ENCODE measurements at places on chromosomes 1 and 21. TPM values are rescaled to one million over a fixed set of nuclear protein-coding genes. Genes with fewer than 3 reads are reported as not detected.

DNA sequence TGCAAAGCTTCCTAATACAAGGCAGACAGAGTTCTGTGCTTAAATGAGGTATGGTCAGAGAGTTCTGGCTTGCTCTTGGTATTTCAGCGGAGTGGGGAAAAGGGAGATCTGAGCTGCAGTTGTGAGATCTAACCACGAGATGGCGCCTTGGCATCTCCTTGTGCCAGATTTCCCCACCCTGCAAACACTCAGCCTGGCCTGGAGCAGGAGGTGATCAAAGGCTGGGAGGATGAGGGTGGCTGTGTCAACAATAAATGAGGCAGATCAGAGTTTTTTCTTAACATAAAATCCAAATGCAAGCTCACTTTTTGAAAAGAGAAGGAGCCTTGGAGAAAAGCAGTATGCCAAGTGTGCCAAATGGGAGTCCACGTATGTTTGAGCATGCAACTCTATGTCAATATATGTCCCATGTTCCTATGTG, 4.1 kb upstream of the TFAP2E start:
- no peak overlapping the region for H3K27ac ChIP-seq
- H3K36me3 ChIP-seq: no peaks in the 10 kb centered on the region
- no peak overlapping the region for H3K4me3 ChIP-seq
- peaks cover 21% of the 10 kb centered on the region for H3K27me3 ChIP-seq
- DNase-seq: peak; percentile 69

- H3K27ac ChIP-seq: no peak overlapping the region
- H3K27me3 ChIP-seq: peaks cover 19% of the 10 kb centered on the region
- no peaks in the 10 kb centered on the region for H3K4me1 ChIP-seq
- H3K36me3 ChIP-seq: no peaks in the 10 kb centered on the region
- no peak overlapping the region for H3K4me3 ChIP-seq
- DNase-seq: no peak
Observed at GRCh38 chr1:3077081-3077480, 8.1 kb downstream of the PRDM16 start.

- no peak overlapping the region for H3K27ac ChIP-seq
- DNase-seq: no peak
- H3K36me3 ChIP-seq: no peaks in the 10 kb centered on the region
- H3K27me3 ChIP-seq: no peaks in the 10 kb centered on the region
- H3K4me3 ChIP-seq: no peak overlapping the region
Observed at GRCh38 chr21:46465651-46466050, 7.0 kb downstream of the DIP2A start.

DNA sequence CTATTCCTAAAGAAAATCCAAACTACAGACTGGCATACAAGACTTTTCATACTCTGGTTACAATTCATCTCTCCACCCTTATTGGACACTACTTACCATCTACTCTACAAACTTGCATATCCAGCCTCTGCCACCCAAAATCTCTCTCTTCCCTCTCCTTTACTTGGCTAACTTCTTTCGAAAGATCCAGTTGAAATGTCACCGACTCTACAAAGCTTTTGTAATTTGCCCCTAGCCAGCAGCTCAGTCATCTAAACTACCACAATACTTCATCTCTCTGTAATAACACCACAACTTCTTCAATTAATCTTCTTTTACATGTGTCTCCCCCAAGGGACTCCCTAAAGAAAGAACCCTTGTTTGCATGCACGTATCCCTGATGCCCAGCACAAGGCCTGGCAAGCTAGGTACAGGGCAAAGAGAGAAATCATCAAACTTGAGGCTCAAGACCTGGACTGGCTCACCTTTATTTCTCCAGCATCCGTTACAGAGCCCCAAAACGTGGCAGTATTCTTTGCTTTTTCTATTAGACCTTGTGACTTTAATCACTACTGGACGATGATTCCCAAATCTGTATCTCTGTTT, 2.7 kb downstream of the ZBTB21 start:
- no peak overlapping the region for H3K27ac ChIP-seq

DNA sequence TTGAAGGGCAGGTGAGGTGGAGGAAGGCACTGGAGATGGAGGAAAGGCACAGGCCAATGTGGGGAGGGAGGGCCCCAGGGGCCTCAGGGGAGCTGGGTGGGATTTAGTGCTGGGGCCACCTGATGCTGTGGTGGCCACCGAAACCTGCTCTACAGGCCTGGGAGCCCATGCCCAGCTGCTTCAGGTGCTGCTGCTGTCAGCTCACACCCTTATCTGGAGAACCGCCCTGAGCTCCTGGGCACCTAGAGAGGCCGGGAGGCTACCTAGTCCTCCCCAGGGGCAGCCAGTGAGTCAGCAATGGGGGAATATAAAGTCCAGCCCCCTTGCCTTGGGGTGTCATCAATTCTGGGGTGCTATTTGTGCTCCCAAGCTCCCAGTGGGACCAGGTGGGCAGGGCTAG, 12.2 kb downstream of the FAM131C start:
- H3K4me3 ChIP-seq: no peak overlapping the region
- no peak overlapping the region for H3K27ac ChIP-seq
- no peak for DNase-seq
- H3K4me1 ChIP-seq: no peaks in the 10 kb centered on the region
- no peaks in the 10 kb centered on the region for H3K36me3 ChIP-seq

- H3K4me3 ChIP-seq: peak overlapping the region; percentile 90
- H3K36me3 ChIP-seq: no peaks in the 10 kb centered on the region
- no peaks in the 10 kb centered on the region for H3K27me3 ChIP-seq
- DNase-seq: no peak
Observed at GRCh38 chr1:3858231-3858981, 1.1 kb downstream of the DFFB start.

GRCh38 chr21:43728154-43728466, 9.2 kb downstream of the PDXK start:
- peak overlapping the region; percentile 28 for H3K4me3 ChIP-seq
- H3K4me1 ChIP-seq: peaks cover 28% of the 10 kb centered on the region

Gene FAM78B
- total RNA-seq: 0.69 TPM

- H3K36me3 ChIP-seq: no peaks in the 10 kb centered on the region
- H3K27me3 ChIP-seq: no peaks in the 10 kb centered on the region
- peaks cover 5% of the 10 kb centered on the region for H3K4me1 ChIP-seq
- DNase-seq: no peak
- no peak overlapping the region for H3K27ac ChIP-seq
Observed at GRCh38 chr1:92877792-92878191, 46.0 kb downstream of the RPL5 start.

DNA sequence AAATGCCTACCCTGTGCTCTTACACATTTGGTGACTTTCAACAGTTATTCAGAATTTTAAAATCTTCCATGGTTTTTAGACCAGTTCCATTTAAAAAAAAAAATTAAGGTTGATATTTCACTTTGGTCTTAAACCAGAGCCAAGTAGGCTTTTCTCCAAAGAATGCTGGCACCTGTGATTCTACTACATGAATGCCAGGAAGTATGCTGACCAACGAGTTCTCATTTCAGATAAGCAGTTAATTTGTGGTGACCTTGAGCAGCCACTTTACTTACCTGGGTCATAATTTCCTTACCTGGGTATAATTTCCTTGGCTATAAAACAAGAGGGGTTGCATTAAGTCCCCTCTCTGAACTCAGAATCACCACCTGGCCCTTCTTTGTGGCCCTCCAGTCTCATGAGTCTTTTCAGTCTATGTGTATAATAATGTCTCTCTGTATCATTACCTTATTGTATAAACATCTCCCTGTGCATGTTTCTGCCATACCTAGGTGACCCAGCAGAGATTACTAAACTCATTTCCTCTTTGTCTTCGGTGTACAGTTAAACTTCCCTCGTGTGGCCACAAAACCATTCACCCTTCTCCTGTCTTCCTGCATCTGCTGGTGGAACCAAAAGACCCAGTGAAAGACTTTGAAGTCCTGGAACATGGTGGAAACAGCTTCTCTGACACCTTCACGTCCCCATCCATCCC, 139.1 kb upstream of the DPT start:
- H3K4me3 ChIP-seq: no peak overlapping the region
- H3K4me1 ChIP-seq: no peaks in the 10 kb centered on the region
- DNase-seq: no peak
- H3K27ac ChIP-seq: no peak overlapping the region
- H3K27me3 ChIP-seq: no peaks in the 10 kb centered on the region

GRCh38 chr1:239368436-239369109, 17.8 kb upstream of the CHRM3 start:
- peak overlapping the region; percentile 51 for H3K27ac ChIP-seq
- H3K4me1 ChIP-seq: no peaks in the 10 kb centered on the region

DNA sequence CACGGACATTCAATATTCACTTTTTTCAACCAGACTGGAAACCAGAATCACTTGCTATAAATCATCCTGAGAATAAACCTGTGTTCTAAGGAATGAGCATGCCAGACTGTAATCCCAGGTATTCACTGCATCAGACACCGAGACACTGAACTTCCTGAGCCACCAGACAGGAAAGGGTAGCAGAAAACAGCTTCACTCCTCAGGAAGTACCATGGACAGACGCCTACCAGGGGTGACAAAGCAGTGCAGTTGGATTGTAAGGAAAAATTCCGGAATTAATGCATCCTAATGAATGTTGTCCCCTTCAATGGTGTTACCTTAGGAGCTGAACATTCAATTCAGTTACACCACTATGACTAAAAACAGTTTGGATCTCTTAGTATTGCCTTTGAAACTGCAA, 156.1 kb downstream of the PIGK start:
- H3K4me1 ChIP-seq: no peaks in the 10 kb centered on the region
- DNase-seq: no peak
- H3K27me3 ChIP-seq: no peaks in the 10 kb centered on the region

Gene SPRR2F
- total RNA-seq: not detected

GRCh38 chr21:43335119-43335518, 91.8 kb downstream of the SIK1 start:
- H3K36me3 ChIP-seq: no peaks in the 10 kb centered on the region
- no peak overlapping the region for H3K4me3 ChIP-seq
- no peaks in the 10 kb centered on the region for H3K27me3 ChIP-seq
- no peak for DNase-seq
- no peaks in the 10 kb centered on the region for H3K4me1 ChIP-seq

- DNase-seq: peak; percentile 58
- H3K27ac ChIP-seq: peak overlapping the region; percentile 39
- H3K27me3 ChIP-seq: no peaks in the 10 kb centered on the region
- no peak overlapping the region for H3K4me3 ChIP-seq
- H3K4me1 ChIP-seq: no peaks in the 10 kb centered on the region
- no peaks in the 10 kb centered on the region for H3K36me3 ChIP-seq
Observed at GRCh38 chr1:159077120-159077961, 775 bp upstream of the AIM2 start.

GRCh38 chr21:45591619-45592207, 49.5 kb upstream of the SLC19A1 start:
- H3K36me3 ChIP-seq: no peaks in the 10 kb centered on the region
- no peak overlapping the region for H3K27ac ChIP-seq
- H3K4me3 ChIP-seq: no peak overlapping the region
- no peaks in the 10 kb centered on the region for H3K27me3 ChIP-seq
- H3K4me1 ChIP-seq: no peaks in the 10 kb centered on the region

GRCh38 chr1:201475130-201475529, 6.1 kb upstream of the PHLDA3 start:
- peaks cover 3% of the 10 kb centered on the region for H3K4me1 ChIP-seq
- H3K27ac ChIP-seq: no peak overlapping the region
- DNase-seq: no peak
- H3K27me3 ChIP-seq: no peaks in the 10 kb centered on the region
- H3K4me3 ChIP-seq: no peak overlapping the region
- no peaks in the 10 kb centered on the region for H3K36me3 ChIP-seq

Gene CAMK2N1
- total RNA-seq: 133 TPM

Gene PRDM16
- total RNA-seq: 6.1 TPM

DNA sequence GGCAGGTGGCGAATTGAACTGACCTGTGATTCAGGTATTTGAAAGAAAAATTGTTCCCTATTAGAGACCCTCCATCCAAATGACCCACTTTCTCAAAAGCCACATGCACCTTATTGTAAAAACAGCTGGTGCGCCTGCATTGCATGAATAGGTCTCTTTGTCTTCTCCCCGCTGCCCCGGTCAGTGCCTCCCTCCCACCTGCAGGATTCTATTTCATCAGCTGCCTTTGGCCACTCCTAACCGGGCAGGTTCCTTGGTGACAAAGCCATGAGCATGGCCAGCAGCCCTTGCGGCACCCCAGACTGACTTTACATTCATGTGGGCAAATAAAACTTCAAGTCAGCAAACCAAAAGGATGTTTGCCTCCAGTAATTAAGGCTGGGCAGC, 6.4 kb downstream of the TMPRSS3 start:
- no peak overlapping the region for H3K4me3 ChIP-seq
- no peaks in the 10 kb centered on the region for H3K36me3 ChIP-seq
- peak overlapping the region; percentile 29 for H3K27ac ChIP-seq
- peak; percentile 66 for DNase-seq
- H3K27me3 ChIP-seq: no peaks in the 10 kb centered on the region

DNA sequence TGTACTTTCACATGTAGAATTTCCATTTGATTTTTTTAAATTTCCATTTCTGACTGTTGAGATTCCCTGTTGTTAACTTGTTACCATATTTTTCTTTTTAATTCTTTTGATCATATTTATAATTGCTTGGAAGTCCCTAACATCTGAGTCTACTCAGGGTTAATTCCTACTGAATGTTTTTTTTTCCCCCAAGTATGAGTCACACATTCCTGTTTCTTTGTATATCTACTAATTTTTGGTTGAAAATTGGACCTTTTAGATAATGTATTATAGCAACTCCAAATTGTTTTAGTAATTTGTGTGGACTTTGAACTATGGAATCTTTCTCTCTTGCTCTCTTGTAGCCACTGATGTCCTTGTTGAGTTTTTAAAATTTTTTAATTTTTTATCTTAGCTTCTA, 54.6 kb downstream of the STXBP3 start:
- no peaks in the 10 kb centered on the region for H3K27me3 ChIP-seq
- H3K4me3 ChIP-seq: no peak overlapping the region
- no peaks in the 10 kb centered on the region for H3K4me1 ChIP-seq
- H3K36me3 ChIP-seq: no peaks in the 10 kb centered on the region

DNA sequence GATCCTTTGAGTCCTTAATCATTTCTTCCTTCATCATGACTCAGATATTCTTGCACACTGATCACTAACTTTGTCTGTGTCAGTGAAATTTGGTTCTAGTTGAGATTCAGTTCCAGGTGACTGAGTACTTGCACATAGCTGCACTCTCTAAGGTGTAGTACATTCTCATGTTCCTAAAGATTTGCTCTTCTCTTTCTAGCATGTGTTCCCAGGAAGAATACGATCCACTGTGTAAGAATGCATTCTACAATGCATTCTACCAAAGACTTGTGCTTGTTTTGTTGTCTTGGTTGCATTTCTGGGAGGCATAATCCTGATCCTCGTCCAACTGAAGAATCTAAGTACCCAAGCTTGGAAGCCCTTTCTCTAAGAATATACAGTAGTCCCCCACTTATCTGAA, 104.3 kb upstream of the CDC42BPA start:
- no peaks in the 10 kb centered on the region for H3K27me3 ChIP-seq
- H3K4me3 ChIP-seq: no peak overlapping the region
- H3K27ac ChIP-seq: no peak overlapping the region
- DNase-seq: no peak
- no peaks in the 10 kb centered on the region for H3K4me1 ChIP-seq
